Stimulated activated CD8-positive, alpha-beta memory T cell treated with anti-CD3 and anti-CD28 coated beads, Interleukin-15, amount 100 ng/mL, for 48 hours (primary cell): ENCODE measurements at places on chromosomes 2 and 18.

DNA sequence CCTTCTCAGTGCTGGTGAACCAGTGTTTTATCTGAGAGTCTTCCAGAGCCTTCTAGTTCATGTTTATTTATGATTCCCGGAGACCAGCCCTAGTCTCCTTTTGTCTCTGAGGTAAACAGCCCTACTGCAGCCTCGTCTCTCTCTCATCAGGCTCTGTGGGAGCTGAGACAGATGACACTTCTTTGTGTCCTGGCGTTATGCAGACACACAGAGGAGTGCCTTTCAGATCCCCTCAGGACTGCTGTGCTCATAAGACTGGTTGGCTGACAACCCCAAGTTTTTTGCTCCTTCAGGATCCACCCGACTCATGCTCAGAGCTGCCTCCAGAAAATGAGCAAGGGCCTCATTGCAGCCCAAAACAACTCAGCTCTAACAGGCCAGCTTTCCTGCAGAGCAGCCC, 523.8 kb upstream of the SPHKAP start:
- DNase-seq: no peak

GRCh38 chr2:195590861-195591205, 66.2 kb upstream of the SLC39A10 start:
- no peak for DNase-seq

- DNase-seq: no peak
These were observed 119.4 kb downstream of the ARHGAP15 start for GRCh38 chr2:143248631-143249030.

GRCh38 chr2:240571314-240571973, 3.2 kb downstream of the RNPEPL1 start:
- no peak for DNase-seq

- no peak for DNase-seq
These were observed 3.4 kb downstream of the FZD7 start for GRCh38 chr2:202037086-202037485.

DNA sequence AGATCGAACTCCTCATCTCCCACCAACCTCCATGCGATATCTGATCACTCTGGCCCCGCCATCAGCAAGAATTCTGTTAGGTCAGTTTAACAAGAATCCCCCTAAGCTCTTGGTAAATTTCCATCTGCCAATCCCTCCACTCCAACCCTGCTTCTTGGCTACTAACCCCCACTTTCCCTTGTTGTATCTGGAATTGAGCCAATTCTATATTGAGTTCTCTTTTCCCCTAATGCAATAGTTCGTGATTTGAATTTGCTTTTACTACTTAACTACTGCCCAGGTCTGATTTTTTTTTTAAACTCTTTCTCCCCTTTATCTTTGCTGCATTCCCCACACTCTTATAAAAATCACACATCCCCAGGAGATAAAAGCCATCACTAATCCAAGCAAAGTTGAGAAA, 159.3 kb upstream of the STK17B start:
- DNase-seq: no peak

- DNase-seq: no peak
These were observed 18.3 kb upstream of the EPAS1 start for GRCh38 chr2:46278952-46279351.

DNA sequence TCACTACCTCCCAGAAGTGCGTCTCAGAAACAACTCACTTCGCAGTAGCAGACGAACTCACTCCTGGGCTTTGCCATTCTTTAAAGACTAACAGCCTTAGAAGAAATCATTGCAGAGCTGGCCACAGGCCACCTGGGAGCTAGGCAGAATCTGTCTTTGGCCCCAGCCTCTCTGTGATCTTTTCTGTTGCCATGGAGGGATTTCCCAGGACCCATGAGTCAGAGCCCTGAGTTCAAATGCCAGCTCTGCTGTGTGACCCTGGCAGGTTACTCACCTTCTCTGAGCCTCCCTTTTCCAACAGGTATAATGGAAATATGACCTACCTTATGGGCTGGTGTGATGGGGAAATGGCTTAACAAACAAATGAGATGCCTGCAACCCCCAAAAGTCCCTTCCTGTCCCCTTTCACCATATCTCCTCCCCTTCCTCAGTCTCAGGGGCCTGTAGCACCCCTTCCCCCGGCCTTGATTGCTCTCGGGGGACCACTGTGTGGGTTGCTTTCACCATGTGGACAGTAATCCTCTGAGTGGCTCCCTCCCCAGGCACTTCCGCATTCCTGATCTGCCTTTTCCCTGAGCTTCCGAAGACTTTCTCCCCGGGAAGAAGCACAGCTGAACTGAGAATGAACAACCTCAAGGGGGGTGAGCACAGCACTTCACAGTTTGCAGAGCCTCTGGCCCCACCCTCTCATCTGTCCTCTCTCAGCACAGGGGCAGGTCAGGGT, 34.0 kb upstream of the SLC66A3 start:
- DNase-seq: no peak

DNA sequence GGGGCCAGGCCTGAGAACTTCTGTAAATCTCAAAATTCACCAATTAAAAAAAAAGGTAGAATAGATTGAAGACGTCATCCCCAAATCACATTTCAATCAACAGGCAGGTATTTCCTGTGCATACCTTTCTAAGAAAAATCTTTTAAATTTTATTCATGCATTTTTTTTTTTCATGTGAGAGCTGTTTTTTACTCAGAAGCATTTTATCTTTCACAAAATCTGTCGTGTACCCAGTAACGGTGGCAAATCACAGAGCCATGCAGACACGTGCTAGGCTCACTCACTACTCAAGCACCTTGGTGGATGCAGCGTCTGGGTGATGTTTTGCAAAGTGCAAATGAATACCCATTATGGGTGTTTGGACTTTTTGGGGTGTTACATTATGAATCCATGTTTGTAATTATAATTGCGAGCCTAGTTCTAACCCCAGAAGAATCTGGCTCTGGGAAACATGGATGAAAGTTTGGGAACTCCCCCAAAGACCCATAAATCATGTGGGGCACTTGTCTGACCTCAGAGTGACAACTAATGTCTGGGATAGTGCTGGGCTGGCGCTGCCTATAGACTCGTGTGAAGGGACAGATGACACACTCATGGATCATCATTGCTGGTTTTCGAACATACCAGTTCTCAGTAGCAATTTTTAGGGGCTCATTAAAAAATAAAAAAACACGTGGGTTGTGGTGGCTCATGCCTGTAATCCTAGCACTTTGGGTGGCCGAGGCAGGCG, 335.2 kb downstream of the LPIN1 start:
- DNase-seq: no peak

DNA sequence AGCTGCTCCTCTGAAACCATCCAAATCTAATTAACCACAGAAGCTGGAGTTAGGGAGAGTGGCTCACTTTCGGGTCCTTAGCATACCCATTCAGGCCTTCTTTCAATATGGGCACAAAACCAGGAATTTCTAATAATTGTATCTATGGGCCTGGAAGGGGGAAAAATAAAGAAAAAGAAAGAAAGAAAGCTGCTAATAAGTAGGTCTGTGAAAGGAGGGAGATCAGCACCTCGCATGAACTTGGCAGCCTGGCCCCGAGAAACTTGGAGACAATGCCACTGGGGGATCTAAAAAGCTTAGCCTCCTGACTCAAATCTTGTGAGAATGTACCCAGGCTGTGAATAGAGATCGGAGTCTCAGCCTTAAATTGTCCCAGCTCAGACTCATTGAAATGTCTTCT, 252.1 kb upstream of the SLC14A2 start:
- no peak for DNase-seq

GRCh38 chr2:13193900-13194299, 477.2 kb downstream of the TRIB2 start:
- no peak for DNase-seq

GRCh38 chr18:11981192-11981542, at the start of gene IMPA2:
IMPA2 (plus strand) TSS chr18:11981507; CDS start chr18:11981670, 163 bp downstream.
- DNase-seq: no peak

GRCh38 chr2:217299590-217299989, 439.7 kb upstream of the TNP1 start:
- no peak for DNase-seq

DNA sequence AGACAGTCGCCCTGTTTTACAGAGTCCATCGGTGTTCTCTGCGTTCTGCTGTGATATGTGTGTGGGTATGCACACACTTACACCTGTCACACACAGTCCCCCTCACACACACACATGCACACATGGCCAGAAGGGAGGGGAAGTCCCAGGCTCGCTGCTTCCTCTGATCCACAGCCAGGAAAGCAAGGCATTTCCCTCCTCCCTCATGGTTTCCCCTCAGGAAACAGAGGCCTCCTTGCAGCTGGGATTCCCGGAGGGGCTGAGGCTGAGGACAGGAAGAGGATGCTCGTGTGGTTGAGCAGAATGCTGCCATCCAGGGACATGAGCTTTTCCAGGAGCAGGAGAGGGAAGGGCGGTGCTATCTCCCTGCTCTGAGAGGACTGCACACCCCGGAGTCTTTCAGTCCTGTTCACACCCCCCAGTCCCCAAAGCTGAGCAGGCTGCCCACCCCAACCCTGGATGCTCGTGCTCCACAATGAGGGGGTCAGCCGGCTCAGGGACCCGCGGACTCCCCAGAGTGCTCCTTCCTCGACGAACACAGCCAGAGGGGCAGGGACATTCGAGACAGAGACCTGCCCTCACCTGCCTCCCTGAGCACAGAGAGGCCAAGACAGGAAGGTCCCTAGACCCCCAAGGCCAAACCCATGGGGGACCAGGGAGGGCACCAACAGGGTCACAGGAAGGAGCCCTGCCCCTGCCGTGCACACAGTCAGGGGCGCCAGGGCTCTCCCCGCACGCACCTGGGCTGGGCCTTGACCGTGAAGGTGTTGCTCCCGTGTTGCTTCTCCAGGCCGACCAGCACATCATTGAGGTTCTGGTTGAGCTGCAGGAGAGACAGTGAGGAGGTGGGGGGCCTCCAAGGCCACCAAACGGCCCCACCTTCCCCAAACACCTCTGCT, 45.3 kb downstream of the BIN1 start:
- DNase-seq: no peak

- DNase-seq: no peak
These were observed 247.8 kb downstream of the MYT1L start for GRCh38 chr2:2083113-2083758.
